ENCODE measurements at places on chromosomes 1 and 21.

- DNase-seq, result no peak
These were observed 36.8 kb downstream of the EVI5 start for GRCh38 chr1:92748138-92748537.

DNA sequence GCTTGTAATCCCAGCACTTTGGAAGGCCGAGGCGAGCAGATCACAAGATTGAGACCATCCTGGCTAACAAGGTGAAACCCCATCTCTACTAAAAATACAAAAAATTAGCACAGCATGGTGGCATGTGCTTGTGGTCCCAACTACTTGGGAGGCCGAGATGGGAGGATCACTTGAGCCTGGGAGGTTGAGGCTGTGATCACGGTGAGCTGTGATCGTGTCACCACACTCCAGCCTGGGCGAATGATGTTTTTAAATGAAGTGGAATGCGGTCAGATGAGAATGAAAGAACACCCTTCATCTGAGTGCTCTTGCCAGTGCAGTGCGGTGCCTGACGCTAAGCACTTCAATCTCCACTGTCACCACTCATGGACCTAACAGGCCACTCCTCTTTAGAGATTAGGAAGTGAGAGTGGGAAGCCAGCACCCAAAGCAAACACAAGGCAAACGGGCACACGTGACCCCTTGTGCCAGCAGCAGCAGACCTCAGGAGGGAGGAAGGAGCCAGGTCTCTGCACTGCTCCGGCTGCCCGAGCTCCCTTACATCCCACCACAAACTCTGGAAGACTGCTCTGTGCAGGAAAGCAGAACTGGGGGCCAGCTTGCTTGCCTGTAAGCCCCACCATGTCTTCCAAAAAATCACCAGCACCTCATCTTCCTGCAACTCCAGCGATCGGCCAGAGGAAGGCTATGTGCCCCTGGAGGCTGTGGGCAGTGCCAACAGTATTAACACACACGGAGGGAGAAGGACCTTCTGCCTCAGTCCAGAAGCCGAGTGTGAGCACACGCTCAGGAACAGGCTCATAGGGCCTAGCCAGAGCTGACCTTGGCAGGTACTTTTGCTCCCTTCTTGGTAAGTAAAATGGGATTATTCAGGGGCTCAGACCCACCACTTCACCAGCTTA lies 9.7 kb downstream of the CTNNBIP1 start:
- no peak for DNase-seq

GRCh38 chr1:84377480-84378095 lies 20.7 kb upstream of the DNASE2B start:
- DNase-seq, result no peak

DNA sequence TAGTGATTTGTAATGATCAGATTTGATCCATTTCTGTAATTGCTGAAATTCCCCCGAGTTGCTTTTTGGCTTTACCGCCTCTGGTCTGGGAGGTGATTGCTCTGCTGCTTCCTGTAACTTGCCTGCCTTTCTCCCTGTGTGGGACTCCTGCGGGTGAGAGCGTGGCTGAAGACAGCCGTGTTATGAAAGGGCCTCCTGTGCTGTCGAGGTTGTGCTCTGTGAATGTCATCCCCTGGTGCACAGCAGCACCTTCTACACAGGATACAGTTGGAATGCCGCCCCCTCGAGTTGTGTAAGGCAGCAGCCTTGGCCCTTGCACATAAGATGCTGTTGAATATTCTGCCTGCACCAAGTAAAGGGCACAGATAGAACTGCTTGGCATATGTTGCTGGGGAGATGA lies 5.9 kb downstream of the SOD1 start:
- DNase-seq, result no peak

- no peak for DNase-seq
These were observed 55.5 kb downstream of the GABPA start for GRCh38 chr21:25790122-25790877.

GRCh38 chr1:93661829-93662474 lies 19.7 kb downstream of the BCAR3 start:
- no peak for DNase-seq

GRCh38 chr1:37893673-37894072 lies 34.3 kb upstream of the MTF1 start:
- no peak for DNase-seq

DNA sequence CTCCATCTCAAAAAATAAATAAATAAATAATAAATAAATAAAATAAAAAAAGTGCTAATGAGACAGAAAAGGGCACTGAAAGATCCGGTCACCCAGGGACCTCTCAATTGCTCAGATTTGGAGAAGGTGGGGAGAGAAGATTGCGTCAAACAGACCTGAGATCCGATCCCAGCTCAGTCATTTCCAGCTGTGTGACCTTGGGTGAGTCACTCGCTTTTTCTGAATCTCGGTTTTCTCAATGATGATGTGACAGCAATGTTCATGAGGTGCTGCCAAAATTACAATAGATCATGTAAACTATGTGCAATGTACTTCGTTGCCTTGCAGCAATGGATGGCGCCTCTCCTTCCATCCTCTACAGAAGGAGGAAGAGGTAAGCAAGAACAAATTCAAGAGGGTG lies 11.1 kb upstream of the MEF2D start:
- no peak for DNase-seq

- DNase-seq, result no peak
These were observed 57.3 kb downstream of the SLC25A24 start for GRCh38 chr1:108142773-108143394.

DNA sequence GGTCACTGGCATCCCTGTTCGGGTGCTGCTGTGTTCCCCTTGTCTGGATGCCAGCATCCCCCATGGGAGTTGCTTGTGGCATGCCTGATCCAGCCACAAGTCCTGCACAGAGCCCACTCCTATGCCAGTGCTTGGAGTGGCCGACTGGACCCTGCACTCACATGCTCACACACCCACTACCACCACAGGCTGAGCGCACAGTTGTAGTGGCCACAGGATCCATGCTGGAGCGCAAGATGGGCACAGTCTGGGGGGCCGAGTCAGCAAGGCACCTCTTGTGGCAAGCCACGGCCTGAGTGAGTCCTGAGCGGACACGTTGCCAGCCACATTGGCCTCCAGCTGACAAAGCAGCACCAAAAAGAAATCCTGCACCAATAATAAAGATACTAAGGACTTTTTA lies 661.6 kb upstream of the TMPRSS15 start:
- DNase-seq, result no peak

DNA sequence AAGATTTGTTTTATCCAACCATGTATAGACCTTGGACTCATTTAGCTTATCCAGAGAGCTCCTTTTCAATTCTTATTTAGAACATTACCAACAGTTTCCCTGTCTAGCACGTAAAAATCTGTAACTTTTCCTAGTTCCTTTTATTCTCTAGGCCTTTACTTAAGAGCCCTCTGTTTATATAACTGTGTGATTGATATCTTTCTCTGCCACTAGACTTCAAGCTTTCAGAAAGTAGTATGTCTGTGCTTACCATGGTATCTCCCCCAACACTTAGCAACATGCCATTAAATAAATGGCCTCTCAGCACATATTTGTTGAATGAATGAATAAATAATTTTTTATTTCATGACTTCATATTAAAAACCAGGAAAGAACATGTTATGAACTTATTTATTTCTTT lies 209.4 kb downstream of the PTPRC start:
- no peak for DNase-seq

GRCh38 chr1:217067642-217068041 lies 344.4 kb upstream of the ESRRG start:
- DNase-seq, result no peak

DNA sequence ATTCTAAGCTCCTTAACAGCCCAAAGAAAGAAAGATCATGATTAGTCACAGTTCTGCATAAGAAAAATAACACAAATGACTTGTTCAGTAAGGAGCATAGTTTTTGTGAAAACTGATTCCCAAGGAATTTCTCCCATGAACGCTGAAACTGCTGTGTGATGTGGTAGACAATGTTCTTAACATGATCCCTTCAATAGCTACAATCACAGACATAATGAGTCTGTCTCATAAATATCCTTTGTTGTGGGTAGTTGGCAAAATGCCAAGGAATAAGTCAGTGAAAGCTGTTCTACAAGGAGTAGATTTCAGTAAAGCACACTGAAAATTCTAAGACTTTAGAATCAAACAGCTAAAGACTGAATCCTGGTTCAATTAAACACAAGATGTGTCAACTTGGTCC lies 404.8 kb downstream of the HLX start:
- no peak for DNase-seq

- DNase-seq, result no peak
These were observed 852 bp downstream of the KTI12 start for GRCh38 chr1:52032785-52033131.

GRCh38 chr1:27136998-27137542 lies 17.9 kb downstream of the SLC9A1 start:
- DNase-seq, result peak; percentile 47

DNA sequence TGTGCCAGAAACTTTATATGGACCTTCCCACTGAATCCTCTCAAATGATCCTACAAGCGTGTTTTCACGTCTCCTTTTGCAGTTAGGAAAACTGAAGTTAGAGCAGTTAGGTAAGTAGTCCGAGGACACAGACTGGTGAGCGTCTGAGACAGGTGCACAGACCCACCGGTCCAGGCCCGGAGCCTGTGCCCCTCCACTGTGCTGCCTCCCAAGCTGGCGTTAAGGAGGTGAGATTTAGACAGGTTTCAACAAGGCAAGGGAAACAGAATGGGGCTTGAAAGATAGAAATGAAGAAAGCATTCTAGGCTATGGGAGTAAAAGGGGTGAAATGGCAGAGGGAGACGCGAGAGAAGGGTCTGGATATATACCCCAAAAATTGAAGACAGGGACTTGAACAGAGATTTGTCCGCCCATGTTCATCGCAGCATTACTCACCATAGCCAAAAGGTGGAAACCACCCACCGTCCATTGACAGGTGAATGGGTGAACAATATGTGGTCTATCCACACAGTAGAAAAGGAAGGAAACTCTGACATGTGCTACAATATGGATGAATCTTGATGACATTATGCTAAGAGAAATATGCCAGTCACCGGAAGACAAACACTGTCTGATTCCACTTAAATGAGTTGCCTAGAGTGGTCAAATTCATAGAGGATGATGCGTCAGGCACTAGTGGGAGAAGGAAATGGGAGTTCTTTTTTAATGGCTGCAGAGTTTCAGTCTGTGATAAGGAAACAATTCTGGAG lies 15.7 kb upstream of the PKP1 start:
- no peak for DNase-seq

GRCh38 chr1:61004262-61005003 lies 77.9 kb upstream of the NFIA start:
- no peak for DNase-seq

DNA sequence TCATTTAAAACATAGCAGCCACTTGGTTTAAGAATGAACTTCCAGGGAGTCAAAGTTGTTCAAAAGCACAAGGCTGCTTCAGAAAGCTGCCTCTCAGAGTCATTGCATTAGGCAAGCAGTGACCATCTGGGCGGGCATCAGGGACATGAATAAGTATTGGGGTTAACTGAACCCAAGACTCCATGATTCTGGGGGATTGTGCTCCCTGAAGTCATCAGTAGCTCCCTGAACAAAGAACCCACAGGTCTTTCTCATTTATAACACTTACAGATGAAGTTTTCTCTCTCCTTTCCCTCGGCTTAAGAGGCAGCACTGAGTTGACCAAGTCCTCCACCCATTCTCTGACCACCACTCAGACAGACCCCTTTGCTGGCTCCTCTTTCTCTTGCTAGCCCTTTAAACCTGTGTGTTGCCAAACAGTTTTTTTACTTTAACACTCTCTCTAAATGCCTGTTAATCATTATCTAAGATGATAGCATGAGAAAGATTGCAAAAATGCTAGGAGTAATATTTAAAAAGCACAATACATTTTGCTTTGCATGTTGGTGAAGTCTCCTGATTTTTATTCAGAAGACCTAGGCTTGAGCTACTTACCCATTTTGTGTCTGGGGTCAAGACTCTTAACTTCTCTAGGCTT lies 77.0 kb upstream of the ARHGAP29 start:
- DNase-seq, result no peak

GRCh38 chr1:62282909-62283755 lies 36.1 kb downstream of the KANK4 start:
- DNase-seq, result no peak

DNA sequence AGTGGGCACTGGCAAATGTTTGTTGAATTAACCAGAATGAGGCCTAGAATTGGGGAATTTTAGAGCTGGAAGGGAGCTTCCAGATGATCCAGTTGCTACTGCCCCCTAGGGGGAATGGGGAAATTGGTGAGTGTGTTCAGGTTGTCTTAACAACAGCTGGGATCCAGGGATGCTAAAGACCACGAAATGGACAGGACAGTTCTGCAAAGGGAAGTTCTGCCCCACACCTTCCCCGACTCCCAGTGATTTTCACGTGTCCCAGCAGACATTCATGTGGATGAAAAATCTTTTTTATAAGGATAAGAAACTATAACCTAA lies 33.9 kb downstream of the TRIM62 start:
- DNase-seq, result no peak

DNA sequence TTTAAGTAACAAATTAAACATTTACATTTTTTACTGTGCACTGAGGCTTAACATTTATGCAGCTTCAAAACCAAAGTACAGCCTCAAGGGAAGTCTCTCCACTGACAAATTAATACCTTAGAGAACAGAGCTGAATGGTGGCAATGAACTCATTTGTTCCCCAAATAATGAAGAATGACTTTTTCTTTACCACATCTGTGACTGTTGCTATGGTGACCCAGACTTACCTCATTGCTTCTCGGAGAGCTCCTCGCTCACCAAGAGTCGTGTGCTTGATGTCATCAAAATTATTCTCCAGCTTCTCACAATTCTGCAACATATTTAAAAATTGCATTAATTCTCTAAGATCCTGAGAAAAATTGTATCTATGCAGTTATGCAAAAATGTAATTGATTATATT lies 92.9 kb downstream of the DPYD start:
- DNase-seq, result no peak

- no peak for DNase-seq
These were observed 38.5 kb upstream of the FAM131C start for GRCh38 chr1:16111771-16112595.

GRCh38 chr1:43292216-43292615 lies 6.8 kb upstream of the C1orf210 start:
- no peak for DNase-seq

- DNase-seq, result no peak
These were observed 39.6 kb downstream of the UCHL5 start for GRCh38 chr1:193019442-193020026.

GRCh38 chr1:54379555-54380289 lies 26.5 kb downstream of the SSBP3 start:
- no peak for DNase-seq

DNA sequence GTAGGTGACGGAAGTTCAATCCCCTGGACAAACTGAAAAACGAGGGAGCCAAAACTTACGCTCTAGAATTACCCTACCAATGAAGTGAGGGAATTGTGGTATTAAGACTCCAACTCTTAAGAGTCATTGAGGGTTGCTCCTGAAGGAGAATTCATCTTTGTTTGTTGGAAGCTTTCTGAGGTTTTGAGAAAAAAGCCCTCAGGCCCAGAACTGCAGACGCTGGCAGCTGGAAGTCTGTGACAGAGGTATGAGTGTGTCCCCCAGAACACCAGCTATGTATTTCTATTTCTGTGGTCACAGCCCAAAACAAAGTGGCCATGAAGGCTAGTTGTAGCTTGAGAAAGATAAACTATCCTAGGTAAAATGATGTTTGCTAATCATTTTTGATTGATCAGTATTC lies 438.8 kb upstream of the B3GALT2 start:
- DNase-seq, result no peak

GRCh38 chr1:8988618-8988967 lies 37.6 kb downstream of the SLC2A7 start:
- DNase-seq, result no peak

Measured in stimulated activated CD8-positive, alpha-beta memory T cell treated with anti-CD3 and anti-CD28 coated beads, Interleukin-7, amount 100 ng/mL, for 1 hour (primary cell).